ENCODE measurements at places on chromosomes 7 and 10.

- DNase-seq = no peak
These were observed 113.6 kb downstream of the TBXAS1 start for GRCh38 chr7:139942636-139943035.

DNA sequence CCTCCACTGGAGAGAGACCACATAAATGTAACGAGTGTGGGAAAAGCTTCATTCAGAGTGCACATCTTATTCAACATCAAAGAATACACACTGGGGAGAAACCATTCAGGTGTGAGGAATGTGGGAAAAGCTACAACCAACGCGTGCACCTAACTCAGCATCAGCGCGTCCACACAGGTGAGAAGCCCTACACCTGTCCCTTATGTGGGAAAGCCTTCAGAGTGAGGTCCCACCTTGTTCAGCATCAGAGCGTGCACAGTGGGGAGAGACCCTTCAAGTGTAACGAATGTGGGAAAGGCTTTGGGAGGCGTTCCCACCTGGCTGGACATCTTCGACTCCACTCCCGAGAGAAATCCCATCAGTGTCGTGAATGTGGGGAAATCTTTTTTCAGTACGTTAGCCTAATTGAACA lies 20.6 kb downstream of the FAM200A start:
- peak; percentile 41 for DNase-seq

GRCh38 chr7:20376796-20377195 lies 46.1 kb downstream of the ITGB8 start:
- DNase-seq = no peak

- peak; percentile 35 for DNase-seq
These were observed 120.8 kb upstream of the RET start for GRCh38 chr10:42956045-42956444.

DNA sequence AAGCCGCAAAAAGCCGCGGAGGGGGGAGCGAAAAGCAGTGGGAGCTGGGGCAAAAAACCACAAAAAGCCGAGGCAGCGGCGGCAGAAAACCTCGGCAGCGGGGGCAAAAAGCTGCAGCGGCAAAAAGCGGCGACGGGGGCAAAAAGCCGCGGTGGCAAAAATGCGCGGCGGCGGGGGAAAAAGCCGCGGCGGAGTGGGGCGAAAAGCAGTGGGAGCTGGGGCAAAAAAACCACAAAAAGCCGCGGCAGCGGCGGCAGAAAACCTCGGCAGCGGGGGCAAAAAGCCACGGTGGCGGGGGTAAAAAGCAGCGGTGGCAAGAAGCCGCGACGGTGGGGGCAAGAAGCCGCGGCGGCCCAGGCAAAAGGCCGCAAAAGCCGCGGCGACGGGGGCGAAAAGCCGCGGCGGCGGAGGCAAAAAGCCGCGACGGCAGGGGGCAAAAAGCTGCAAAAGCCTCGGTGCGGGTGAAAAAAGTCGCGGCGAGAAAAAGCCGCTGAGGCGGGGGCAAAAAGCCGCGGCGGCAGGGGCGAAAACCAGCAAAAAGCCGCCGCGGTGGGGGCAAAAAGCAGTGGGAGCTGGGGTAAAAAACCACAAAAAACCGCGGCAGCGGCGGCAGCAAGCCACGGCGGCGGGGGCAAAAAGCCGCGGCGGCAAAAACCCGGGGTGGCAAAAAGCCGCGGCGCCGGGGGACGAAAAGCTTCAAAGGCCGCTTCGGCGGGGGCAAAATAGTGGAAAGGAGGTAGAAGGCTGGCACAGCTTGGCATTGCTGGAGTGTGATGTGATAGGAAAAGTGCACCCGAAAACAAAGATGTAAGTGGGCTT lies 135.9 kb downstream of the ZNF92 start:
- peak; percentile 88 for DNase-seq

- peak; percentile 18 for DNase-seq
These were observed 104.0 kb upstream of the INSIG1 start for GRCh38 chr7:155193716-155194115.

- no peak for DNase-seq
These were observed 1091.8 kb downstream of the LRMDA start for GRCh38 chr10:76523246-76523645.

DNA sequence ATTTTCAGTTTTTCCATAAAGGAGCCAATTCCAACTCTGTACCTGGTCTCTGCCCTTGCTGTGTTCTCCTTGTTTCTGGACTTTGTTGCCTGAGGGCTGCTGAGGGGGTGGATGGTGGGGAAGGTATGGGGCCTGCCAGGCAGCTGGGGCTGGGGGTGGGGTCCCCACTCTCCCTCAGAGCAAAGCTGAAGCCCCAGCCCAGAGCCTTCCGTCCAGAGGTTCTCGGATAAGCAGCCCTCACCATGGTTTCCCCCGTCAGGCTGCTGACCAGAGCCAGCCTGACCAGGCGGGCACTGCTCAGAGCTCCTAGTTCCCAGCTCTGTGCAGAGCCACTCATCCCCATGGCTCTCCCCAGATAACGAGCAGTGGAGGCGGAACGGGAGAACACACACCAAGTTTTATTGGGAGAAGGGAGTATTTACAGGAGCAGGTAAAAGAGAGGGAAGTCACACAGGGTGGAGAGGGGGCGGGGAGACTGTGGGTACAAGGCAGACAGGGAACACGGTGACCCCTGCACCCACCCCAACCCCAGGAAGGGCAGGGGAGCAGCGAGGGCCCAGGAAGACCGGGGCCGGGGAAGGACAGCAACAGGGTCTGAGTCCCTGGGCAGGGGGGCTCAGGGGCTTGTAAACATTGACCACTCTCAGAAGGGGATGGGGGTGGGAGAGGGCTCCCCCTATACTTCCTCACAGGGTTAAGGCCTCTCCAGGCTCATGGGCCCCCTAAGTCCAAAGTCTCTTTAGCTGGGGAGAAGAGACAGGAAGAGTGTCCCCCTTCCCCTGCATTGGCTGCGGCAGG lies 5.8 kb downstream of the GNB2 start:
- no peak for DNase-seq

DNA sequence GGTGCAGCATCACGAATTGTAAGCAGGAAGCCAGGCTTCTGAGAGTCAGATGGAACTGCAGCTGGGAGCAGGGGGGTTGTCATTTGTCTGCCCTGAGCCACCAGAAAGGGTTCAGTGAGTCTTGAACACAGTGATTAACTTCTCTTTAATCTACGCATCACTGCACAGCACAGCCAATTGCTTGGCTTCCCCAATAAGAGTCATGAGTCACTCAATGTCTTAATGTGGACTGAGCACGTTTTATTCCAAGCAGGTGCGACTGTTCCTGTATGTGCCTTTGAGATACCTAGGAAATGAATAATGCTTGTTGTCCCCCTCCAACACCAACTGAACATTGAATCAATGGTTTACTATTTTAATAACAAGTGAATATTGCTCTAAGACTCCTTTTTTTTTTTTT lies 26.0 kb upstream of the PLEKHA1 start:
- no peak for DNase-seq

DNA sequence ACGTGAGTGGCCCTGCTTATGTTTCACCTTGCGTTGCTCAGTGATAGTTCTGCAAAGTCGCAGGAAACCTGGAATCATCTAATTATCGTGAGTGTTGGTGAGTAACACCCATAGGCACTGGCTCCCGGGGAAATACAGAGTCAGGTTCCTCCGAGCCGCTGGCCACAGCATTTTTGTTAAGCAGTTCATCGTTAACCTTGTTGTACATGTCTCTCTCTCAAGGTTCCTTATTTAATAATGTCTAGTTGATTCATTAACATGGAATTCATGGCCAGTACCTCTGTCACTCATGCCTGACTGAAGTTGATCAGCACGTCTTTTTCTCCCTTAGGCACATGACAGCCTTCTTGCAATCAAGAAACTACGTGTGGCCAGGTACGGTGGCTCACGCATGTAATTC lies 3.1 kb upstream of the ZFAND2A start:
- DNase-seq = no peak

DNA sequence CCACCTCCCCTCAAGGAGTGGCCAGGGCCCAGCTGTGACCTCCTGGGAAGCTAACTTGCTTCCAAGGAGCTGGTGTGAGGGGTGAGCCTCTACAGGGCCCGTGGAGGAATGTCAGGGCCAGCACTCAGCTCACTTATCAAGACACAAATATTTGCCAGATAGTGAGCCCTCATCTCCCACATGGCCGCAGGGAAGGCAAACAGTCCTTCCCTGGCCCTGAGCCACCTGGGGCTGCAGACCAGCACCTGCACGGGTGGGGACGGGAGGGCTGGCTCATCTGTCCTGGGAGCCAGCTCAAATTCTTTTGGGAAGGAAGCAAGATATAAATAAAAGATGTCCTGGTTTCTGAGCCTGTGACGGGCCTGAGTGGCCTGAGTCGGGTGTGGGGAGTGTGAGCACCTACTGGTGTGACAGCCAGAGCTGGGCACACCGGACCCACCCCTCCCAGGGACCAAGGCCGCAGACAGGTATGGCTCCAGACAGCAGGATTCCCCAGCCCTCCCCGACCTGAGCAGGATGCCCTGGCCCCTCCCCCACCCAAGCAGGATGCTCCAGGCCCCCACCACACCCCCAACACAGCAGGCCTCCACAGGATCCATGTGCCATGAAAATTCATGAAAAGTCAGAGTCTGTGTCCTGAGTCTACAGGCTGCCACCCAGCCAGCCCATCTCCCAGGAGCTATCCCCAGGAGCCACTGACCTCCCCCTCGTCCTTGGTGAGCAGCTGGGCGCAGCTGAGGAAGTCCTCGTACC lies 148.0 kb downstream of the MAPK8 start:
- peak; percentile 71 for DNase-seq
